ENCODE measurements at places on chromosomes 7 and 10.
A peak's percentile ranks its signal among the peaks of the same experiment; 100 is the strongest.

- DNase-seq = no peak
Observed at GRCh38 chr10:4672201-4672600, 153.8 kb upstream of the AKR1E2 start.

DNA sequence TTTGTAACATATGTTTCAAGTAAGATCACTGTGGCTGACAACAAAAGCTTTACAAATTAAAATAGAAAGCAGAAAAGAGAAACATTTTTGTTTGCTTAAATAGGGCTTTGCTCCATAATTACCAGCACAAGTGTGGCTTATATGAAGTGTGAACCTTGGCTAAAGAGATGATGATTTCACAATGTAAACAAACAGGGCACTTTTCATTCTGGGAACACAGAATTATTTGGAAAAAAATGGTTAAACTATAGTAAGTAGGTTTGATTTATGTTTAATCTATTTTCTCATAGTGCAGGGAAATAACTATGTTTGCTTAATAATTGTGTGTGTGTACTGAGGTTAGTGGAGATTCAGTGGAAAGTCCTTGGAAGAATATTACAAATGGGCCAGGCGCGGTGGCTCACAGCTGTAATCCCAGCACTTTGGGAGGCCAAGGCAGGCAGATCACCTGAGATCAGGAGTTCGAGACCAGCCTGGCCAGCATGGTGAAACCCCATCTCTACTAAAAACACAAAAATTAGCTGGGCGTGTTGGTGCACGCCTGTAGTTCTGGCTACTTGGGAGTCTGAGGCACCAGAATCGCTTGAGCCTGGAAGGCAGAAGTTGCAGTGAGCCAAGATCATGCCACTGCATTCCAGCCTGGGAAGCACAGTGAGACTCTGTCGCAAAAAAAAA, 19.1 kb upstream of the OTUD1 start:
- DNase-seq = no peak

DNA sequence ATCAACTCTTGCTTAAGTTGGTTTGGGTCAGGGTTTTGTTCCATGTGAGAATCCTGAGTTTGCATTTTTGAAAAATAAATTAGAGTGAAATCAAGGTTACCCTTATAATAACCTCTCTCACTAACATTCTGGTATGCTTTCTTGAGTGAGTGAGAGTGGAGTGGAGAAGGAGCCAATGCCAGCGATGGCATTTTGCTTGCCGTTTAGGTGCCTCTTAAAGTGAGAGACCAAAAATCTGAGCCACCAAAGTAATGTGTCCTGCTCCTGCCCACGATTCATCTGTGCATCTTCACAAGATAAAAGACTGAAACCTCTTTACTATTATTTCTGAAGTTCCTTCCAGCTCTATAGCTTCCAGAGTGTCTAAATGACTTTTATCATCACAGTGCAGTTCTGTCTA, 23.4 kb upstream of the XPNPEP1 start:
- no peak for DNase-seq

GRCh38 chr10:98150544-98150943, 16.1 kb downstream of the R3HCC1L start:
- DNase-seq = no peak

GRCh38 chr7:151313857-151314256, 27.8 kb upstream of the NUB1 start:
- peak; percentile 51 for DNase-seq

DNA sequence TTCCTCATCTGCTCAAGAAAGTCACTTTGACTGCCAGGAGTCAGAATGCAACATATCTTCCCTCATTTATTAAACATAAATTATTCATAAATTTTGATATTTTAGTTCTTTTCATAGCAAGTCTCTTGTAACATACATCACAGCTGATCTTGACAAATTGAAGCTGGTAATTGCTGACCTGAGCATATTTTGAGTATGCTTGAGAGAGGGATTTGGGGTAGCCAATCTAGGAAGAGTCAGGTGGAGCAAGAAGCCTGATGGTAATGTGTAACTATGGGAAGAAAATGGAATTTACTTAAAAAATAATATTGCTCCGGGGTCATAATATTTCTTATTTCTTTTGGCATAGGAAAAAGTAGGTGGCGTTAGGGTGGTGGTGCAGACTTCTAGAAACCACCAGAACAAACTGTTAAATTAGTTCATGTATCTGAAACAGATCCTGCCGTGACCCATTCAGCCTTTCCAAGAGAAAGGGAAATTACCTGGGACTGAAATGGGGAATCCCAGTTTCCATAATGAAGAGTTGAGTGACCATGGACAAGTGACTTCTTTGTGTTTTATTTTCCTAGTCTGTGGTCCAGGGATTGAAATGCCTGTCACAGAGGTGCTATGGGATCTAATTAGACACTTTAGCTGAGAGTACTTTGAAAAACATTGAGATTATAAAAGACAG, 12.9 kb downstream of the CPED1 start:
- no peak for DNase-seq

DNA sequence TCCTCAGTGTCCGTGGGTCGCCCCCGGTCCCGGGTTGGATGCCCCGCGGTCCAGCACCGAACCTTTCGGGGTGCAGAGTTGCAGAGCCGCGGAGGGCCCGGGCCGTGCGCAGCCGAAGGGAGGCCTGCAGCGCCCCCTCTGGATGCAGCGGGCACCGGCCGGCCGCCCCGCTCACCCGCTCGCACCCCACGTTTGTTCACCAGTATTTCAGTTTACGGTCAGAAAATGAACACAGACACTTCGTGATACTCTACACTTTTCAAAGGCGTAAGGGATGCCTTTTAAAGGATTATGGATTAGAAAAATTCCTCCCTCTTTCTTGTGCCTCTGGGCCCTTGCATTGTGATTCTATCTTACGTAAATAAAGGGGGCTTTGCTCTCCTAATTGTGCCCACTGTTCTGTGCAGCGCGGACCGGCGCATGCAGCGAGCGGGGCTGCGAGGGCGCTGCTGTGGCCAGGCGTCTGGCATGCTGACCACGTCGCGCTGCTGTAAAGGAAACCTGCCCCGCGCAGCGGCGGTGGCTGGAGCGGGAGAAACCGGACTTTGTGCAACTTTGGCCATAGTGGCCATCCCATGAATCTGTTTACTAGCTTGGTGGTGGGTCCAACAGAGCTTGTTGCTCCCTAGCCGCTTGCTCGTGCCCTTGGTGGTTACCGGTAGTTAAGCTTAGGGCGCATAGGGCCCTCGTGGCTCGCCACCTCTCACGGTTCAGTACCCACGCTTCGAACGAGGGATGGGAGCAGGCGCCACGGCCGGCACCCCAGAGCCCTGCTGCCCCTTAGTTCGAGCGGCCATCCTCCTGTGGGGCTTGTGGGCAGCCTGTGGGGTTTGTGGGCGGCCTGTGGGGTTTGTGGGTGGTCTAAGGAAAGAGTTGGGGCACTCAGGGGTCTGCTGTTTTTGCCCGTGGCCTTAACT, 739 bp upstream of the MEST start:
- DNase-seq = peak; percentile 66

DNA sequence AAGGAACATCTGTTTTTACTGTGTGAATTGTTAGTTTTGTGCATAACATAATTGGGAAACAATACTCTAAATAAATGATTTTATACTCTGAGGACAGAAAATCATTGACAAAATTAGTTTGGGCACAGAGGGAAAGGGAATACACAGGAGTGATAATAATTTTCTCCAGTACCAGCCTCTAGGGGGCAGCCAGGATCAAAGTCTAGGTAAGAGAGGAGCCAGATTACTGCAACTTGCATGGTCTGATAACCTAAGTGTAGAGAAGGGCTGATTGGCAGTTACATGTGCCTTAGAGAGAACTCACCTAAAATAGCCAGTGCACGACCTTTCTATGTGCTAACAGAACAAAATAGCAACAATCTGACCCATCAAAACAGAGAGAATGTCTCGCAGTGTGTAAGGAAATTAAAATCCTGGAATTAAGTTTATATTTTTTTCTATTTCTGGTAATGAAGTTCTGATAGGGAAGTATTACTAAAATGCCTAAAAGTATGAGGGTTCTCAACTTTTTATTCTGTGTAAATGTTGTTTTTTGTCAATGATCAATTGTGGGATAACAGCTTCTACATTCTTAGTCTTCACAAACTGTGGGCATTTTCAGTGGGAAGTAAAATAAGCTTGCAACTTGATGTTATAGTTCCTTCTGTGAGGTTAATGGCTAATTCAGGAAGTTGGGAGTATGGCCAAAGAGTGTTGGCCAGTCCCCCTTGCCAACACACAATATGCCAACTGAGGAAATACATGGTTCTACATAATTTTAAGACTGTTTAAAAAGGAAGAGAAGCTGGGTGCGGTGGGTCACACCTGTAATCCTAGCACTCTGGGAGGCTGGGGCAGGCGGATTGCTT, 66.4 kb downstream of the EXOC6 start:
- DNase-seq = peak; percentile 87

- peak; percentile 25 for DNase-seq
Observed at GRCh38 chr10:30553626-30554439, 75.7 kb downstream of the LYZL2 start.

GRCh38 chr7:32489788-32490126, 423 bp downstream of the LSM5 start:
- no peak for DNase-seq

- peak; percentile 40 for DNase-seq
Observed at GRCh38 chr10:48701941-48702340, 17.3 kb downstream of the WDFY4 start.

- no peak for DNase-seq
Observed at GRCh38 chr7:3206771-3207191, 94.3 kb upstream of the SDK1 start.

GRCh38 chr10:68001539-68001938, 73.5 kb downstream of the HERC4 start:
- no peak for DNase-seq

GRCh38 chr7:156017916-156018700, 205.8 kb upstream of the SHH start:
- no peak for DNase-seq

- DNase-seq = no peak
Observed at GRCh38 chr7:41294556-41295454, 408.1 kb downstream of the INHBA start.

DNA sequence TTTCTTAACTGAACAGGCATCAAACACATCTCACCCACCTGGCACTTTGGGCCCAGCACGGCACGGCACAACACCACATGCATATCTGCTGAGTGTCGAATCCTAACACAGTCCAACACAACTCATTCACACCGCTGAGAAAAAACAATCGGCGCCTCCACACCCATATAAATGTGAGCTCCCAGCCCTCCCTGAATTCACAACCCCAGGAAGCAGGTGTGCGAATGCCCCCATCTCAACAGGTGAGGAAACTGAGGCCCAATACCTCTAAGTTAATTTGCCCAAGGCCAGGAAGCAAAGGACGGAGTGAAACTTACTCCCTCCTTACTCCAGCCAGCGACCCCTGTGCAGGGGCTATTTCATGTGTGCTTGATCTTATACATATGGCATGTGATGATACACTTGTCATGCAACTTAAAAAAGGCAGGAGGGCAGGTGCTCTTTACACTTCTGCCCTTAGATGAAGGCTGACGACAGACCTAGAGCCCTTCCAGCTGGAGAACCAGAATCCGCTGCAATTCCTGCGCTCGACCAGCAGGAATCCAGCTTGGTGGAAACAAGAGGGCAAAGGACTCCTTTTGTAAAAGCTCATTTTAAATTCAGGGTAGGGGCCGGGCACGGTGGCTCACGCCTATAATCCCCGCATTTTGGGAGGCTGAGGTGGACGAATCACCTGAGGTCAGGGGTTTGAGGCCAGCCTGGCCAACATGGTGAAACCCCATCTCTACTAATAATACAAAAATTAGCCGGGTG, 116.0 kb downstream of the LARP4B start:
- no peak for DNase-seq

DNA sequence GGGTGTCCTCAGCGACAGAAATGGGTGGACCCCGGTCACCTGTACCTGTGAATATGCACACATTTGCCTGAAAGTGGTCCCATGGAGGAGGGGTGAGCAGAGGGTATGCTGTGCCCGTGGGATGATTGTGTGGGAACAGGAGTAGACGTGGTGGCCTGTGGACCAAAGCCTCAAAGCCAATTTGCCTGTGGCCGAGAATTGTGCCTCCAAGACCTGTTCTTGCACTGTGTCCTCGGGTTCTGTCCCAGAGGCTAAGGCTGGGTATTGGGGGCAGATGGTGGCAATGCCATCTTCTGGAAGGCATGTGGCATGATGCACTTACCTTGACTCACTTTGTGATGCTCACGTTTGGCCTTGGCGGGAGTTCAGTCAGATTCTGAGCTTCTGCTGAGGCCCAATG, 351.0 kb downstream of the TCERG1L start:
- no peak for DNase-seq

DNA sequence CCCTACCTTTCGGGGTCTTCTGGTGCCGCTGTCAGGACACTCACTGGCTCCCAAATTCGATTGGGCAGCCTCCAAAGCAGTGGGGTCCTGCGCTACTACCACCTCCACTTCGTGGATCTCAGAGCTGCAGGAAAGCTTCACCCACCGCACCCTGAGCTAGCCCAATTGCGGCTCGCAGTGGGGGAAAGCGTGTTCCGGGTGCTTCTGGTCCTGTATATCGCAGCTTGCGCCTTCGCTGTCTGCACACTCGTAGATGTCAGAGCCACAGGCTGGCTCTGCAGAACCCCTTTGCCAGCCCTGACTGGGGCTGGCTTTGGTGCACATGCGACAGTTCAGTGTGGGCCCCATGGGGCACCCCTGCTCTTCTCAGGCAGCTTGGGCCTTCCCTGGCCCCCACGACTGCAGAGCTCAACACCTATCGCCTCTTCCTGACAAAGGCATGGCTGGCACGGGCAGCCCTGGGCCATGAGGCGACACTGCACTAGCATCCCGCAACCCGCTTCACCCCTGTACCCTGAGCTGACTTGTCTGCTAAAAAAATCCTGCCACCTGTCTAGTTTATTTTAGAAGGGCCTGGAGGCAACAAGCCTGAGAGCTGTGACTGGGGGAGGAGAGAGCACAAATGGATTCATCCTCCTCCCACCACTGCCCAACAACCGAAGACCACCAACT, 78.7 kb upstream of the ABI1 start:
- no peak for DNase-seq

GRCh38 chr7:55570939-55571338, 1.4 kb downstream of the VOPP1 start:
- DNase-seq = no peak

DNA sequence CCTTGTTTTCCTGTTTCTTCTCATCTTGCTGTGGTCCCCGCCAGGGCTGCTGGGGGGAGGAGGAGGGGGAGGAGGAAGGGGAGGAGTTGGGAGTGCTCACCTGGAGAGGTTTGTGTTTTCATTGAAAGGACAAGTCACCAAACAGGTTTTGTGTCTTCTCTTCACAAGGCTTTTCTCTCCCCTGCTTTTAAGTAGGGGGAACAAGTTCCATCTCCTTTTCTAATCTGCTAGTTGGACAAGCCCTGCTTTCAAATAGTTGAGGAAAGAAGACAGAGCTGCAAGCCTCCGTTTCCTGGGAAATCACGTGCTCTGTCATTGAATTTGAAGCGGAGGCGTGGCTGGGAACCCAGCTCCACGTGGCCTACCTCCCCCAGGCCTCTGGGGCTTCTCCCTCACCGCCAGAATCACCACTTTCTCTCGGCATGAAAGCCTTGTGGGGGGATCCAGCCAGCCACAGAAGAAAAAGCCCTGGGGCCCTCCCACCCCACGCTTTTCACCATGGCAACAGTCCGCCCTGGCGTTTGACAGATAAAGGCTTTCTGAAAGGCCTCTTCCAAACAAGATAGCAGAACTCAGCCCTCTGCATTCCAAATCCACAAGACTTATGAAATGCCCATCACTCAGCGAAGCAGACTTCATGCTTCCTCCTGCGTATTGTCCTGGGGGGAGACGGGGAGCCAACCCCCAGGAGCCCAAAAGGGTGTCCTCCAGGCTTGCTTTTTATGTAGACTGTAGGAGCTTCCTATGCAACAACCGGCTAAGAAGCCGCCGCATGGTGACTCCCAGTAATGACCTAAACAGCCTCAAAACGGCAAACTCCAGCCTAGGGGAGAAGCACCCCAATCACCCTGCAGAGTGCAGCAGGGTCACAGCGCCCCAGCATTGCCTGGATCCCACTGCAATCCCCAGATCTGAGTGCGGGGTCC, 51.7 kb downstream of the PROSER2 start:
- DNase-seq = peak; percentile 97

Data from hematopoietic multipotent progenitor cell treated with erythropoietin and hydrocortisone succinate and interleukin-3 and kit ligand, for 6 days (in vitro differentiated cells).